ENCODE measurements at places on chromosomes 6 and 20. TPM values are rescaled to one million over a fixed set of nuclear protein-coding genes. Genes with fewer than 3 reads are reported as not detected.

Gene C20orf141
- not detected for total RNA-seq

DNA sequence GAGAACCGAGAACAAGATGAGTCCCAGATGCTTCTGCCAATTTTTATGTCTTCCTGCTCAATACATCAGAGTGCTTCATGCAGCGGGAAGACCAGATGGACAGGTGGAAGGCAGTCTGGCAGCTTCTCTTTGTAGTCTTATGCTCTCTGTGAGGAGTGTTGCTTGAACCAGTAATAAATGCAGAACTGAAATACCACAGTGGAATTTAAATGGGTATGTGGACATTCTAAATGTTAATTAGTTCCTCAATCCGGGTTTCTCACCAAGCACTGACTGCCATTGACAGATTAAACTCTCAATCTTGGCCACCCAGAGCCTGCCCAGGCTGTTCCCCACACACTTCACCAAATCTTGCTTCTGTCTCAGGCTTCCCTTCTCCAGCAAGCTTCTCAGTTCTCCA lies 695.5 kb upstream of the CHD6 start:
- DNase-seq: no peak

- DNase-seq: no peak
Measured at GRCh38 chr6:87529221-87529620, 56.4 kb downstream of the SLC35A1 start.

GRCh38 chr6:33014841-33015634 lies 5.6 kb upstream of the HLA-DOA start:
- no peak for DNase-seq

DNA sequence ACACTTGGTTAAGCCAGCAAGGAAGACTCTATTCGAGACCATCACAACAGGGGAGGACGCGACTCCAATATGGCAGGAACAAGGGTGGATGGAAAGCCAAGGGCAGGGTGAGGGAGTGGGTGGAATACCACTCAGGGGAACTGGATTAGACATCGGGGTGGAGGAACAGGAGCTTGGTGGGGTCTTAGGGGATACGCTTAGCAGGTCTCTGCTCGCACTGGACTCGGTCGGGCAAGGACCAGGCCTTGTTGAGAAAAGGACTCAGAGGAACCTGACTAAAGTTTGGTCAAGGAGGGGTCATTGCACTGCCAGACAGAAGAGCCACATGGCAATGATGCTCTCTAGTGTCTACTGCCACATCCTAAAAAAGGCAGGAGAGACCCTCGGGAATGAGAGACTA lies 10.5 kb downstream of the DUSP22 start:
- no peak for DNase-seq

DNA sequence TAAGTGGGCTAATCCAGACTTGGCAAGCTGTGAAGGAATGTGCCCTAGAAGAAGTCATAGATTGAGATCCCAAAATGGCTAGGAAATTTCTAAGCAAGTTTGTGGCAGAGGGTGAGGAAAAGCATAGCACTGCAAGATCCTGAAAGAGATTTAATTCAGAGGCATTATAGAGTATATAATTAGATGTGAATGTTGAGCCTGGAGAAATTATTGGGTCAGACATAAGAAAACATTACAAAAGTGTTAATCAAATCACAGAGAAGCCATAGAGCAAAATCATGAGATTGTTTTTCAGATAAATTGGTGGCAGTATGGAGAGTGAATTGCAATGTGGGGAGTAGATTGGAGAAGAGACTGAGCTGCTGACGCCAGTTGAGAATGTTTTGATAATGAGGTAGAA lies 90.0 kb downstream of the CD2AP start:
- DNase-seq: no peak

- DNase-seq: no peak
Measured at GRCh38 chr6:108119769-108120141, 45.2 kb upstream of the OSTM1 start.

Gene NOX3
- total RNA-seq: not detected

Gene KCNK16
- not detected for total RNA-seq

Gene THBS2
- 11.5 TPM for total RNA-seq

DNA sequence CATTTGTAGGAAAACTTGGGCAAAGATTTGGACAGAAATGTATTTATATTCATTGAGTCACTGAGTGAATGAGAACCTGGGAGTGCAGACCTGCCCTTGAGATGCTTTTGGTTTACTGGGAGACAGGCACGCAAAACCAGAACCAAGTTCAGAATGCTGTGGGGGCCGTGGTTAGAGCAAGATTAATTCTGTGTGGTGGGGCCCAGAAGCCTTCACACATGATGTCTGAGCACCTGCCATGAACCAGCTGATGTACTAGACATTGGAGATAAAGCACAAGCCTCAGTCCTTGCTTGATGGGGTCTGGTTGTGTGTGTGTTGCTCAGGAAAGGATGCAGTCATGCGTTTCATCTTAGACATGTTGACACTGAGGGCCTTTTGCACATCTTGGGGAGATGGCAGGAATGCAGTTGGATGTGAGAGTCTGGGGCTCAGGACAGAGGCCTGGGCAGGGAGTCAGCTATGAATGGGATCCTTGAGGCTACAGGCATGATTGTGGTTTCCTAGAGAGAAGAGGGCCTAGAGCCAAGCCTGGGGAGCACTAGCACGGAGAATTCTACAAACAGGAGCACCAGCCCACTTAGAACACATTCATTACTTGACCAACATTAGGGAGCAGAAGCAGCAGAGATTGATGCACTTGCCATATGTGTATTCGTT lies 114.3 kb upstream of the TMEM181 start:
- DNase-seq: no peak

GRCh38 chr6:136958168-136958567 lies 36.1 kb downstream of the SLC35D3 start:
- DNase-seq: no peak

GRCh38 chr20:59031564-59032022 lies 542 bp downstream of the ATP5F1E start:
- DNase-seq: no peak

DNA sequence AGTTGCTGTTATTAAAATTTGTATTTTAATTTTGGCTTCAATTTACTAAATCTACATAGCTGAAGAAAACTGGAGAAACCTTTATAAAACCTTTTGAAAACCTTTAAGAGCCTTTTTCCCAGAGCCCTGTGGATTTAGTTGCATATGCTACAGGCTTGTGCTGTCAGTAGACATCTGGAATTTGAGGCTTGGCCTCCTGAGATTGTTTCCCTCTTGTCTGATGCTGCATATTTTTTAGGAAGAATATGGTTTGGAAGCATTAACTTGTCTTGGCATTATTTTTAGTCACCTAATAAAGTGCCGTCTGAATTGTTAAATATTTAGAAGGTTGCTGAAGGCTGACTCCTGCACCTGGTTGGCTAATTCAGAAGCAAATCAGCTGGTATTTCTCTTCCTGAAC lies 369.4 kb downstream of the UTRN start:
- no peak for DNase-seq

- DNase-seq: no peak
Measured at GRCh38 chr6:109298605-109299264, 83.5 kb downstream of the CD164 start.

GRCh38 chr6:157518397-157519250 lies 137.6 kb downstream of the ZDHHC14 start:
- DNase-seq: peak; percentile 40

Gene ZNF311
- total RNA-seq: 0.24 TPM

GRCh38 chr6:134642279-134642678 lies 307.6 kb downstream of the ALDH8A1 start:
- DNase-seq: no peak

DNA sequence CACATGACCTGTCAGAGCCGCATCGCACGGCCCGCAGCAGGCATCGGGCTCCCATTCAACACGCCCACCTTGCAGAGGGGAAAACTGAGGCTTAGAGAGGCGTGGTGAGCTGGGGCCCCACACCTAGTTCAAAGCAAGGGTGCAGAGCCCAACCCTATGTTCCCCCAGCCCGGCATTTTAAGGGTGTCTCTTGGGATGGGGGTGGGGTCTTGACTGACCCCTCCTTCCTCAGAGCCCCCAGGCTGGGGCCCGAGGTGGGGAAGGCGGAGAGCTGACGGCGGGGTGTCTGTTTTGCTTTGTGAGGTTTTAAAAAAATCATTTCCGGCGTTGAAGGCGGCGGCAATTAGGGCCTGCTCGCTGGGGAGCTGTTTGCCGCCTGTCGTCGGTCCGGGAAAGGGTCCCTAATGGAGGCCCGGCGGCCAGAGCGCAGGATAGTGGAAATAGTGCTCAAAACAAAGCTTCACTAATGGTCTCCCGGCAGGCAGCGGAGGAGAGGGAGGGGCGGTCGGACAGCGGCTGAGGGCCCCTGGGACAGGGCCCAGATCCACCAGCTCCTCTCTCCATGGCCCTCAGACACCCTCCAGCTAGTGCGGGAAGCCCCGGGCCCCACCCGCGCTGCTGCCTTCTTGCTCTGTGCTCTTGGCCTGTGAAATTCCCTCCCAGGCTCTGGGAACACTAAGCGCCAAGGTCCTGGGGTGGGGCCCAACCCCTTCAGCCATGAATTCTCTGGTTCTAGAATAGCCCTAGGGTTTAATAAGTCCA lies 11.9 kb downstream of the VSTM2L start:
- DNase-seq: no peak

Gene HLA-DQB2
- not detected for total RNA-seq

GRCh38 chr20:1203630-1204029 lies 376 bp downstream of the C20orf202 start:
- no peak for DNase-seq

GRCh38 chr20:31840906-31841816 lies 4.2 kb downstream of the FOXS1 start:
- no peak for DNase-seq

DNA sequence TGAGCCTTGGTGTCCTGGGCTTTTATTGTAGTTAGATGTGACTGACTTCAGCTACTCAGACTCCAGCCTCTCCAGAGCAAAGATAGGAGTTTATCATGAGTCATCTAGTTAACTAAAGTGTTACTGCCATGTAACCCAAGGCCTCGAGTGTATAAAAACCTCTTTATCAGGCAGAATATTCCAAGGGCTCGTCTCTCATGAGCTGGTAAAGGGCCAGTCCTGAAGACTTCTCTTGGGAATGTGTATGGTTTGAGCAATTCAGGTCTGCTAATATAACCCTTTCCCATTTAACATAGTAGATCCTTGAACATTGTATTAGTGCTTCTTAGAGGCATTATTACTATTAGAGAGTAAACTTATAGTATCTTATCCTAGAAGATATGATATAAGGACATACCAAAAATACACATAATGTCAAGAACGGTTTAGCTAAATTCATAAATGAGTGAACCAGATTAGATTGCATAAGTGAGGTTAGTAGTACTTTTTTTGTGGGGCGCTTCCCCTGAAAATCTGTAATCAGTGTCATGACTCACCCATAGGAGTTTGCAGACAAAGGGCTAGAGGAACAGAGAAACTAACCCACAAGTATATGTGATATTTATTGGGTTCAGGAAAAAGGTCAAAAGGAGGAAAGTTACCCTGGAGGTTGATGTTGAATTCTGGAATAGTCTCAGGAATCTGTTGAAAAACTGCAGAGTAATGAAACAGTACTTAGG lies 16.0 kb downstream of the DSE start:
- no peak for DNase-seq

Gene C6orf120
- total RNA-seq: 13.0 TPM

- DNase-seq: peak; percentile 87
Measured at GRCh38 chr6:41705996-41706835, 29.2 kb downstream of the TFEB start.

Gene TRIM15
- not detected for total RNA-seq

- DNase-seq: no peak
Measured at GRCh38 chr20:13771853-13772453, 12.8 kb downstream of the ESF1 start.

- DNase-seq: no peak
Measured at GRCh38 chr6:10194816-10195672, 219.8 kb downstream of the TFAP2A start.

GRCh38 chr6:161257793-161258457 lies 15.9 kb downstream of the AGPAT4 start:
- DNase-seq: no peak

Gene PNPLA1
- not detected for total RNA-seq

Gene PPP1R16B
- 6.9 TPM for total RNA-seq

DNA sequence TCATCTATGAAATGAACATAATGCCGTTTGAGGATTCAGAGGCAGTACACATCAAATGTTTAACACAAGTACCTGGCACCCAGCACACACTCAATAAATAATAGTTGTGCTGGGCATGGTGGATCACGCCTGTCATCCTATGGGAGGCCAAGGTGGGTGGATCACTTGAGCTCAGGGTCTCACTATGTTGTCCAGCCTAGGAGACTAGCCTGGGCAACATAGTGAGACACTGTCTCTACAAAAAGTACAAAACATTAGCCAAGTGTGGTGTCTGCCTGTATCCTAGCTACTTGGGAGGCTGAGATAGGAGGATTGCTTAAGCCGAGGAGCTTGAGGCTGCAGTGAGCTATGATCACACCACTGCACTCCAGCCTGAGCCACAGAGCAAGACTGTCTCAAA lies 98.1 kb upstream of the SALL4 start:
- DNase-seq: no peak

- no peak for DNase-seq
Measured at GRCh38 chr20:50977066-50978021, 18.7 kb downstream of the MOCS3 start.

- no peak for DNase-seq
Measured at GRCh38 chr6:8783191-8783590, 347.8 kb upstream of the SLC35B3 start.

Gene SYCP2L
- total RNA-seq: 2.4 TPM

DNA sequence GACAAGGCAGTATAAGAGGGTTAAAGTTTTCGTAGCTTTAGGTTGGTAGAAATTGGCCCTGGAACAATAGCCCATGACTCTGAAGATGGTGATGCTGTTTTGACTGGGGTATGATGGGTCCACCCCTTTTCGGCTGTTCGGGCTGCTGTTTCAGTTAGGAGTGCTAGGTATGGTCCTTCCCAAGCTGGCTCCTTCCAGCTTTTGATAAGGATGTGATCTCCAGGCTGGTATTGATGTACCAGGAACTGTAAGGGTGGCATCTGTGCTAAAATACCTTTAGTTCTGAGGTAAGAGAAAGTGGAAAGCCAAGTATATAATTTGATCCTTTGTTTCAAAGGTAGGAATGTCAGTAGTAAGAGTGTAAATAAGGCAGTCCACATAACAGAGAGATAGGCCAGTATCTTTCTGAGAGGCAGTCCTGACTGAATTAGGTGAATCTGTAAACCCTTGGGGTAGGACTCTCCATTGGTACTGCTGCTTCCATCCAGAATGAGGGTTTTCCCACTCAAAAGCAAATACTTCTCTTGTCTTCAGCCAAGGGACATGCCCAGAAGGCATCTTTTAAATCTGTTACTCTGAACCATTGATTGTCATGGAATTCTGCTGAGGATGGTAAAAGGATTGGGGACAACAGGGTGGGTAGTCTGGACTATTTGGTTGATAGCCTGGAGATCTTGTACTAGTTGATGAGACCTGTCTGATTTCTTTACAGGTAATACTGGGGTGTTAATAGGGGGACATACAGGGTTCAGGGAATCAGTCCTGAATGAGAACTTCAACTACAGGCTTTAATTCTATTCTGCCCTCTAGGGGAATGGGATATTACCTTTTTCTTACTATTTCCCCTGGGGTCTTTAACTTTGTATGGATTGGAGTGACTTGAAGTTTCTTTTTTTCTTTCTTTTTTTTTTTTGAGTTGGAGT lies 6.1 kb upstream of the ZNFX1 start:
- no peak for DNase-seq

GRCh38 chr6:43829470-43829869 lies 59.5 kb downstream of the VEGFA start:
- no peak for DNase-seq

- no peak for DNase-seq
Measured at GRCh38 chr6:100948381-100949133, 67.4 kb upstream of the ASCC3 start.
